ENCODE measurements at places on chromosomes 2 and 18.

DNA sequence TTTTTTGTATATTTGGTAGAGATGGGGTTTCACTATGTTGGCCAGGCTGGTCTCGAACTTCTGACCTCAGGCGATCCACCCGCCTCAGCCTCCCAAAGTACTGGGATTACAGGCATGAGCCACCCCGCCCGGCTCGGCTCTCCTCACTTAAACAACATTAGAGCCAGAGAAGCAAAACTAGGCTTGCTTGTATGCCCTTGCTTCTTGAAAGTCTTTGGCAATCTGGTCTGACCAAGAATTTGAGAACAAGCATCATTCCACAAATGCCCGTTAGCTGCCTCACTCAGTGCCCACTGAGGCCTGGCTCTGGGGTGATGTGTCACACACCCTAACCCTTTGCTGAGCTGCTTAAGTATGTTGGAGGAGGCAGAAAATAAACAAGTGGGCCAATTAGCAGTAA lies 33.5 kb downstream of the SOWAHC start:
- no peak for DNase-seq

DNA sequence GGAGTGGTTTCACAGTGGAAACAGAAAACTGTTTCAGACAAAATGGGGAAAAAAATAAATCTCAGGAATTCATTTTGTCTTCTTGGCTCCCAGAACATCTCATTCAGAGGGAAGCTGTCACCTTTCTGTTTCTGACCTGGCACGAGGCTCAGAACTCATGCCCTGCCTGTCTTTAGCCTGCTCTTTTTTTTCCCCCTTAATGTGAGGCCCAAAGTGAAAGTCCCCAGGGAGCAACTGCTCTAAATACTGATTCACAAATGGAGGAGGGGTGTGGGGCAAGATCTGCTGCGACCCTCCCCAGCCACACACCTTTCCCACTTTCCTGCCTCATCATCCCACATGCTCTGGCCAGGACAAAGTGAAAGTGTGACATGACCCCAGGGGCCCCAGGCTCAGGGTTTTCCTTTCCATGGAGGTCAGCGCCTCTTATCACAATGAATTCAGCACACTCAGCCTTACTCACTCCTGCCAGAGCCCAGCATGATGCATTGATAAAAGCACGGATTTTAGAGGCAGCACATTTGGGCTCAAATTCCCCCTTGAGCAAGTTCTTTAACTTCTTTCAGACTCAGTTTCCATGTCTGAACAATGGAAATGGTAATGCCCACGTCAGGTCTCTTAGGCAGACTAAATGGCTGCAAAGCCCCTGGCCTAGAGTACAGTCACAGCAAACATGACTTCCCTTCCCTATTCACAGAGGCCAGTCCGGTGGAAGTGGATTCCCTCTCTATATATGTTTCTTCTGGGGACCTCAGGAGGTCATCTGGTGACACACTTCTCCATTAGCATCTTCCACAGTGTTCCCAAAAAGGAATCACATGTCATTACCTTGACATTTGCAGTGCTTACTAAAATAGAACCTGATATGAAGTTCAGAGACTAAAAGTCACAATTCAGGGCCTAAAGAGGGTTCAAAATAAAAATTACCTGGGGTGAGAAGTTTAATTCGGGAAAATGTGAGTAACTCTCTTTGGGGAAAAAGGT lies 55.3 kb upstream of the TMEM163 start:
- DNase-seq = no peak

GRCh38 chr18:59488899-59489298 lies 129.8 kb upstream of the LMAN1 start:
- DNase-seq = no peak

- no peak for DNase-seq
These were observed 60.7 kb downstream of the TET3 start for GRCh38 chr2:74045454-74045853.

- DNase-seq = no peak
These were observed 14.6 kb downstream of the THNSL2 start for GRCh38 chr2:88184762-88185161.

DNA sequence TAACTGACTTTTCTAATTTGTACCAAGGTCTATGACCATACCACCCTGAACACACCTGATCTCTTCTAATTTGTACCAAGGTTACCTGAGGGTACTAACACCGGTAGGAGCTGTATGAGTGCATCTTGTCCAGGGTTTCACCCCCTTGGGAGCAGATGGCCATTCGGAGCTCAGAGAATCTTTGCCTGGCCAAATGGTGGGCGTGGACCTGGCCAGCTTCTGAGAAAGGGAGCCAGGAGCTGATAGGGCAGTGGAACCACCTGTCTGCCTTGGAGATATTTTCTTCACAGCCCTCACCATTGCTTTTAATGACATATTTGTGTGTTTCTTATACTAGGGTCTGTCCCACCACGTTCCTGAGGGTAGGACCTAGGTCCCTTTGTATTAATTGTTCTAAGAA lies 188.9 kb downstream of the LDLRAD4 start:
- DNase-seq = no peak
